ENCODE measurements at places on chromosomes 16 and 17.

DNA sequence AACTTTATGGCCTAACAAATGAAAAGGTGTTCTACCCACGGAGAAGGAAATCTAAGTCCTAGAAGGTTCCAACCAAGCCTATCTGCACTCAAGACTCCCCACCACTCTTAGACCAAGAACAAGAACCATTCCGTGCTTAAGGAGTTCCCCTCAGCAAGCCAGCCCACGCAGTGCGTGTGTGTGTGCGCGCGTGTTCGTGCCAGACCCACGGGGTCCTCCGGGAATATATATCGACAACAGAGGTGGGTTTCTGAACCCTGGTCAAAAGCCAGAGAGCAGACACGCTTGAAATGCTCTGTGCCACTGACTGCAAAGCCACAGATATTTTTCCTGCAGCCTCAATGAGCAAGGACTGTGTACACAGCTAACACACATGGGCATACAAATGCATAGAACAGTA lies 70.7 kb downstream of the SLC39A11 start:
- DNase-seq, result no peak

GRCh38 chr16:85768199-85768598 lies 17.3 kb upstream of the C16orf74 start:
- no peak for DNase-seq

GRCh38 chr16:70803319-70803718 lies 2.4 kb upstream of the VAC14 start:
- DNase-seq, result no peak

GRCh38 chr16:8199390-8199789 lies 390.9 kb downstream of the TMEM114 start:
- DNase-seq, result no peak

DNA sequence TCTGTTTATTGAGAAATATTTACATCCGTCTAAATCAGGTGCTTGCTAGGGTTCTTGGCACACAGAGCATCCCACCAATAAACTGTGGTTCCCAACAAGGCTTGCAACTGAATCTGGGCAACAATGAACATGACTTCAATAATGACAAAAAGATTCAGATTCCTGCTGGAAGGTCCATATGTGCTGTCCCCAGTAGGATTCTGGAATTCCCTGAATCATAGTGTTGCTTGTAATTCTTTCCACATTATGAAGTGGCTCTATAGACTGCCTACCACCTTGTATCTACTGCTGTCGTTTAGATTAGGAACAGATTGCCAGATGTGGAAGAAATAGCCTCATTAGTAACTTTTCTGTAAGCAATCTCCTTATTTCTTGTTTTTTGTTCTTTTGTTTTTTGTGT lies 265.9 kb downstream of the WWOX start:
- no peak for DNase-seq

GRCh38 chr16:10355589-10355988 lies 30.3 kb upstream of the ATF7IP2 start:
- no peak for DNase-seq

- no peak for DNase-seq
Measured at GRCh38 chr16:71296584-71297340, 7.6 kb upstream of the CMTR2 start.

- DNase-seq, result peak; percentile 73
Measured at GRCh38 chr16:79770244-79771064, 169.9 kb upstream of the MAF start.

- no peak for DNase-seq
Measured at GRCh38 chr16:24018485-24018884, 182.7 kb downstream of the PRKCB start.

GRCh38 chr17:57455063-57455914 lies 199.0 kb downstream of the MSI2 start:
- DNase-seq, result peak; percentile 66

- no peak for DNase-seq
Measured at GRCh38 chr17:69695646-69696045, 281.1 kb downstream of the MAP2K6 start.

- DNase-seq, result no peak
Measured at GRCh38 chr17:27754549-27754948, 45.8 kb downstream of the NOS2 start.

DNA sequence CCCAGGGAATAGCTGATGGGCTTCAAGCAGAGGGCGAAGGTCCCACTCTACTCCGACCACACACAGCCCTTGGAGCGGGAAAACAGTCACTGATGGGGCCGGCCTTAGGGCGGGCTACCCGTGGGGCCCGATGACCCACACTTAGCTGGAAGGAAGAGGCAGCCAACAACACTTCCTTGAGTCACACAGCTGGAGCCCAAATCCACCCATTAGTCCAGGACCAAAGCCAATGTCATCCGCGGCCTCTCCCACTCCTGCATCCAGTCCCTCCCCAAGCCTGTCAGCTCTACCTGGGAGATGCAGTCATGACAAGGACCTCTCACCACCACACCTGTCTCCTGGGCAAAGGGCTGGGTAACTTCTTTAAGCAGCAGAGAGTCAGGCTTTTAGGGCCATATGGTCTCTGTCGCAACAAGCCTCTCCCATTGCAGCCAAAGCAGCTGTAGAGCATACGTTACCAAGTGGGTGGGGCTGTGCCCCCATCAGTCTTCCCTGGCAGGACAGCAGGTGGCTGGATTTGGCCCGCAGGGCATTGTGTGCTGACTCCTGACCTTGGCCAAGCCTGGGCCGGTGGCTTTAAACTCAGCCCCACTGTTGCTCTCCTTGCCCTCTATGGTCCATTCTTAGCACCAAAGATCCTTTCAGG lies 110.7 kb downstream of the SOCS1 start:
- no peak for DNase-seq

DNA sequence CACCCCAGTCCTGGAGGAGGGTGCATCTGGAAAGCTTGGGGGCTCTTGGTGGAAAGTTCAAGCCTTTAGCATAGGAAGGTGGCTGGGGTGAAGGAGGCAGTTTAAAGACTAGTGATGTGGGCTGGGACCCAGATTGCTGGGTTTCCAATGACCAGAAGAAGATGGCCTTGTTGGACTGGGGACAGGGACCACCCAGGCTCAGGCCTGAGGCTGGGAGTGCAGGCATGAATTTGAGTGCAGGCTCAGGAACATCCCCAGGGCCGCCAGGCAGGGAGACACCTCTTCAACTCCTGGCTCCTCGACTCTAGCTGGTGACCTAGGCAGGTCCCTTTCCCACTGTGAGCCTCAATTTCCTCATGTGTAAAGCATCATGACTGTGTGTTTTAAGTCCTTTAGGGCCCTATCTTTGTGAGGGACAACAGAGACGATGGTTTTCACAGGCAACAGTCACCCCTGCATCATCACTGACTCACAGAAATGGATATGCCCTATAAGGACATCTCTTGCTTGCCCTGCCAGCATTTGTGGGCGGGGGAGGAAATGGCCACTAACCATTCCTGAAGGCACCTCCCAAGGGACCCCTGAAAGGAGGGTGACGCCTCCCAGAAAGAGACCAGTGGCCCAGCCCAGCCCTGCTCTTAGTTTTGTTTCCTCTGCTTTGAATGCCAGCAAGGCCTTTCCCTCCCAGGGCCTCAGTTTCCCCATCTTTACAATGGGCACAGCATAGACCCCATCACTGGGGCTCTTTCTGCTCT lies 11.1 kb downstream of the NLRC5 start:
- no peak for DNase-seq

- DNase-seq, result no peak
Measured at GRCh38 chr17:57091186-57091618, 6.2 kb downstream of the AKAP1 start.

DNA sequence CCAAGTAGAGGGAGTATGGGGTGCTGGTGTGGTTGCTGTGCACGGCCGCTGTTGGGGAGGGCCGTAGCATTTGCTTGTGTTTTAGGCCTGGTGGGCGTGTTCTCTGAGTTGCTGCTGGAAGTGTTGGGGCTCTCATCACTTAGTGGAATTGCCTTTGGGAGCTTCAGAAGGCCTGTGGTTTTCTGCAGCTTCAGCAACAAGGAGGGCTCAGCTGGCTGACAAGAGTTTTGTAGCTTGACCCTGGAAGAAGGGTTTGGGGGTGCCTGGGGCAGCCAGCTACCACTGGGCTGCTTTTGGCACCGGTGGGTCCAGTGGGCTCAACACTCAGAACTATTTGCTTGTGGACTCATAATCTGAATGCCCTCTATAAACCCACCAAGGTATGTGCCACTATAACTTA lies 30.9 kb downstream of the HAPSTR1 start:
- no peak for DNase-seq

GRCh38 chr16:85027958-85028684 lies 526 bp downstream of the KIAA0513 start:
- no peak for DNase-seq

DNA sequence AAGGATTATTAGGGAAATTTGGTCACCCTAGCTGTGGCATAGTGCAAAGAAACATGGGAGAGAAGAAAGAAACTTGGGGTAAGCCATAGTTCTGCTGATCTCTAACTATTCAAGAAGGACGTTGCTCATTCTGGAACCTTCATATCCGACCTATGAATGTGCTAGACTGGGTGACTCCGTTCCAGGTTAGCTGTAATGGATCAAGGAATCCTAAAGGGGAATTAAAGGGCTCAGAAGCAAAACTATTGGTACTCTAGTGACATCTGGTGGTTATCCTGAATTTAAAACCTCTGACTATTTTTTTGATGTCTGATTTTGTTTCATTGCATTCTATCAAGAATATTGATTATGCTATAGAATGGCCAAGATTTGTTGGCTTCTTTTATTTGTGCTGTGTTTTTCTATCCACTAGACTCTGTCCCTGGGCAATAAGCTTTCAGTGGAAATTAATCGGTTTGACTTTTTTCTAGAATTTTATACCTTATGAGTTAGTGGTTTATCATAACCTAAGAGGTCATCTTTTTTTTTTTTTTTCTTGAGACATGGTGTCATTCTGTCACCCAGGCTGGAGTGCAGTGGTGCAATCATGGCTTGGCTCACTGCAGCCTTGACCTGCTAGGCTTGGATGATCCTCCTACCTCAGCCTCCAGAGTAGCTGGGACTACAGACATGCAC lies 19.5 kb downstream of the PCTP start:
- DNase-seq, result peak; percentile 15

- DNase-seq, result peak; percentile 48
Measured at GRCh38 chr16:89314357-89314756, 96.9 kb downstream of the ZNF778 start.

GRCh38 chr16:86992587-86992986 lies 324.6 kb downstream of the C16orf95 start:
- no peak for DNase-seq

- DNase-seq, result no peak
Measured at GRCh38 chr17:51537996-51538550, 277.7 kb downstream of the UTP18 start.

DNA sequence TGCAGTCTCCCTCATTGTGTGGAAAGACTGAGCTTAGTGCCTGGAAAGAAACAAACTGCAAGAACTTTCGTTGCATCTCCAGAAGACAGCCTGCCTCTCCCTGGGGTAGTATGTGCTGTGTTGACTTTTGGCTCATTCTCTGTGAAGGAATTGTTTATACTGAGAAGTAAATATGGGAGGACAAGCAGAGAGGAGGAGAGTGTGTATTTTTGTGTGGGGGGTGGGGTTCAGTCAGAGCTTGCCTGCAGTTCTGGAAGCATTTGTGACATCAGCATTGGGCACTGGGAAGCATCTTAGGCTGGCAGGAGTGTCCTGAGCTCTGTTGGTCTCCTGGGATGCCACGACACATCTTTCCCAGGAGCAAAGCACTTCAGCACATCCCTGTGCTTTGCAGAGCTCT lies 147.9 kb downstream of the HS3ST3B1 start:
- DNase-seq, result no peak

DNA sequence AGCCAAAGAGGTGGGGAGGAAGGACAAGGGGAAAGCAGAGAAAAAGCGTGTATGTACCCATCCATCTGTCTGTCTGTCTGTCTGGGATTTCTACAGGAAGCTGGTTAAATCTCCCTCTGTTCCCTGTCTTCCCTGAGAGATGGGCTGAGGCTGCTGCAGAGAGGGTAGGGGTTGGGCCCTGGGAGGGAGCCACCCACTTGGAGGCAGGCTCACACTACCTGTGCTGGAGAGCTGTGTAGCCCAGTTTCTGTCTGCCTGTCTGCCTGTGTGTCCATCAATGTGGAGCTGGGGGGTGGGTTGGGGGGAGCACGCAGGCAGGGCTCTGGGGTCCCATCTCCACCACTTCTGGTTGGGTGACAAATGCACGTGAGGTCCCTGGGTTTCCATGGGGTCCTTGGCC lies 18.6 kb upstream of the C17orf113 start:
- no peak for DNase-seq

- DNase-seq, result no peak
Measured at GRCh38 chr17:7654832-7655540, 4.3 kb downstream of the ATP1B2 start.

DNA sequence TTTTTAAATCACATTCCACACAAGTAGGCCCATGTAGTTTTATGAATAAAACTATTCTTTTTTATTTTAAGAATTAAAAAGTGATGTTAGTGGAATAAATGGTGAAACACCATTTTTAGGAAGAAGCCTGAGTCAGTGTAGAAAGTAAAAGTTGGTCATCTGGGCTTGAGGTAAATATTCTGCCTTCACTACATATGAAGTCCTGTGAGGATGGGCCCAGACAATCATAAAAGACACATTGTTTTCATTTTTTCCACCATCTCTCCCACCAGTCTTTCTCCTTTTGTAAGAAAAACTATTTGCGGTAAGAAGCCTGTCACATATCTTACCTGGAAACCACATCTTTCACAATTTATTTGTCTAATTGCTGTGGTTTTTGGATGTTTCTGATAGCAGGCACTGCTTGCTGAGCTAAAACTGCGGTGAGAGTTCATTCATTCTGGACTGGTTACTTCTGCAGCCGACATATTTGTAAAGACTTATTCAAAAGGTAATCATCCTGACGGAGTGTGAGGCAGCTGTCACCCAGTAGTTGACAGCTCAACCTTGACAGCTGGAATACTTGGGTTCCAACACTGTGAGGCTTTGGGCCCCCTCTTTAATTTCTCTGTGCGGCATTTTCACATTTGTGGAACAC lies 10.6 kb upstream of the RFFL start:
- DNase-seq, result peak; percentile 70

GRCh38 chr16:82845116-82845515 lies 218.3 kb downstream of the CDH13 start:
- no peak for DNase-seq

DNA sequence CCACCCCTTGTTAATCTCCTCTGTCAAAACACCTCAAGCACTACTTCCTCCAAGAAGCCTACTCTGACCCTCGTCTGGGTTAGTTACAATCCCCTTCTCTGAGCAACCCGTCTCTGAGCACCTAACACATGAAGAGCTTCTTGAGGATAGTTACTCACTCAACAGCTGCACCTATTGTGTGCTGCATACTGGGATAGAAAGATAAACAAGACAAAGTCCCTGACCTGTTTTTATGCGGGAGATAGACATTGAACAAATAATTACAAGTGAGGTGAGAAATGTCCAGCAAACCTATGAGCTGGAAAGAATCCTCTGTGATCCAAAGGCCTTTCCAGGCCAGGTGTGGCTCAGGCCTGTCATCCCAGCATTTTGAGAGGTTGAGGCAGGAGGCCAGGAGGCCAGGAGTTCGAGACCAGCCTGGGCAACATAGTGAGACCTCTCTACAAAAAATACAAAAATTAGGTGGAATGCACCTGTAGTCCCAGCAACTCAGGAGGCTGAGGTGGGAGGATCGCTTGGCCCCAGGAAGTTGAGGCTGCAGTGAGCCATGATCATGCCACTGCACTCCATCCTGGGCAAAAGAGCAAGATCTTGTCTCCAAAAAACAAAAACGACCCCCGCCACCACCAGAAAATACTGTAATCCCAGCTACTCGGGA lies 5.5 kb upstream of the ZNF771 start:
- no peak for DNase-seq

GRCh38 chr16:56722200-56722842 lies 7.6 kb upstream of the NUP93 start:
- no peak for DNase-seq

GRCh38 chr16:69503244-69503643 lies 62.5 kb upstream of the NFAT5 start:
- no peak for DNase-seq
